ENCODE measurements at places on chromosomes 5 and 9. TPM values are rescaled to one million over a fixed set of nuclear protein-coding genes. Genes with fewer than 3 reads are reported as not detected.

DNA sequence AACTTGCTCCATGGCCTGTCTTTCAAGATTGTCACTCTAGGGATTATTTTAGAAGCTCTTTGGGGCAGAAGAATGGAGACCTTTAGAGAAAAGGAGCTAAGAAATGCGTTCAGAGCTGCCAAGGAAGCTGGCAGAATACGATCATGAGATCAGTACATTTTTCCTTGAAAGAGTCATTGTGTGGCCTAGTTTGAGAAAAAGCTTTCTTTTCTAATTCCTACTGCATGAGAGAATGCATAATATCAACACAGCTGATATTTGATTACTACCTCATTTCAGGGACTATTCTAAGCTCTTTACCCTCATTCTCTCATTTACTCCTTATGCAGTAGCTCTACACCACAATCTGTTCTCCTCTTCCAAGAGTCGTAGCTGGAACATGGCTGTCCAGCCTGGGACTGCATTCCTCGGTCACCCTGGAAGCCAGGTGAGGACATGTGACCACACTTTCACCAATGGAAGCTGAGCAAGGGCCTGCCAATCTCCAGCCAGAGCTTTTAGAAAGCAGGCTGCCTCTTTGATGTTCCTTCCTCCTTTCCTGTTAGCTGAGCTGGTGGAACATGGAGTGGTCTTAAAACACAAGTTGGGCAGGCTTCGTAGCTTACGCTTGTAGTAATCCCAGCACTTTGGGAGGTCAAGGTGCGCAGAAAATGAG, 99.3 kb upstream of the LHFPL2 start:
- DNase-seq: no peak
- no peaks in the 10 kb centered on the region for H3K27me3 ChIP-seq
- H3K4me1 ChIP-seq: no peaks in the 10 kb centered on the region
- H3K36me3 ChIP-seq: no peaks in the 10 kb centered on the region

DNA sequence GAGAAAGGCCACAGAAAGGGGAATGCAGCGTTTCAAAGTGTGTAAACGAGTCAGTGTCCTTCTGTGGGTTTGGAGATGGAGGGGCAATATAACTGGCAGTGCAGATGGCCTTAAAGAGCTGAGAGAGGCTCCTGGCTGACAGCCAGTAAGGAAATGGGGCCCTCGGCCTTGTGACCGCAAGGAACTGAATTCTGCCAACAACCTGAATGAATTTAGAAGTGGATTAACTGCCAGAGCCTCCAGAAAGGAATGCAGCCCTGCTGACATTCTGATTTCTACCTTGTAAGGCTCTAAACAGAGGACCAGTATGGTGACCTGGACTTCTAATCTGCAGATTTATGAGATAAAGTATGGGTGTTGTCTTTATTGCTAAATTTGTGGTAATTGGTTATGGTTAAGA, 17.5 kb upstream of the NREP start:
- H3K36me3 ChIP-seq: no peaks in the 10 kb centered on the region
- DNase-seq: no peak
- no peak overlapping the region for H3K27ac ChIP-seq
- peaks cover 11% of the 10 kb centered on the region for H3K4me1 ChIP-seq
- no peak overlapping the region for H3K4me3 ChIP-seq

- peaks cover 11% of the 10 kb centered on the region for H3K36me3 ChIP-seq
- H3K27me3 ChIP-seq: no peaks in the 10 kb centered on the region
- H3K27ac ChIP-seq: no peak overlapping the region
- no peak for DNase-seq
- H3K4me1 ChIP-seq: no peaks in the 10 kb centered on the region
Measured at GRCh38 chr5:65823204-65823603, 101.2 kb downstream of the NLN start.

DNA sequence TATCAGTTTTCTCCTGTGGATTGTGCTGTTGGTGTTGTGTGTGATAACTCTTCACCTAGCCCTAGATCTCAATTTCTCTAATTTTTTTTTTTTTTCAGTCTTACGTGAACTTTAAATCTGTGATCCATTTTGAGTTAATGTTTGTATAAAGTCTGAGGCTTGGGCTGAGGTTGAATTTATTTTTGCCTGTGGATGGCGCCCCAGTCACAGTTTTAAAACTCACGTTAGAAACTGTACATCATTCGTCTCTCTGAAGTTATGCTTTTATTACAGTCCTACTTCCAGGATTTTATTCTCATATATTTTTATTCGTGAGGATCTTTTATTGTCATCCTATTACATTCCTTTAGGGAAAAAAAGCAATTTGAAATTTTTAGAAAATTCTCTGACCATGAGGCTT, 103.1 kb downstream of the EHMT1 start:
- H3K4me3 ChIP-seq: no peak overlapping the region
- no peaks in the 10 kb centered on the region for H3K4me1 ChIP-seq

Gene IL3
- not detected for total RNA-seq

All from heart right ventricle (tissue), 16 donors.